Globus pallidus (tissue), 1 donor: ENCODE measurements at places on chromosomes 3 and 15.

- peak; percentile 68 for DNase-seq
These were observed 46.8 kb downstream of the ST6GAL1 start for GRCh38 chr3:186976837-186977750.

- DNase-seq, result no peak
These were observed 116.1 kb downstream of the ATP1B3 start for GRCh38 chr3:141992512-141992911.

DNA sequence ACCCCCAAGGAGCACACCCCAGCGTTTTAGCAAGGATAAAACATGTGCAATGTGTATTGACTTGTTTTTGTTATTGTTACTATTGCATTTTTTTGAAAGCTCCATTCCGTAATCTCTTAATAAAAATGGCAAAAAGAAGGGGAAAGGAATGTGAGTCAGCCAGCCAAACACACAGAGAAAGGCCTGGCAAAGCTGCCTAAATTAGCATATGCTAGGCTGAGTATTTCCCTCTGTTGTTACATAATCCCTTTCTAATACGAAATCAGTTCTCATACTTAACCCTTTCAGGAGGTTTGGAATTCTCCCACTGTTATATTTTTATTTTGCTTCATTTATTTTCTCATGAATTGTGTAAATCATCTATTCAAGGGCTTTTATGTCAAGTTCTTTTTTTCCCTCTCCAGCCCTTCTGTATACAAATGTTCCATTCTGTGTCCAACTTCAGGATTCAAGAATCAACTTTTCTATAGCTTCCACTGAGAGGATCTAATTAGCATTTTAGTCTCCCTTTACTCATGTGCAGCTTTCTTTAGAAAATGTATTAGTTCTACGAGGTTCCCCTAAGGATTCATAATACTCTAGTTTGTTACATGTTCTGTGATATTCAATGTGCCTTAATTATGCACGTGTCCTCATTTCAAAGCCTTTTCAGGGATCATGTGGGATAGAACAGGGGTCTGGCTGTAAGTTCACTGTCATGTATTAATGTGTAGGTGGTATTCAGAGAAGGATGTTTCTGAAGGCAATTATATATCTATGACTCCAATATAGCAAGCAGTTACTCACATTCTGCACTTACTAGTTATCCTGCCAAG is 9.2 kb downstream of the CADM2 start:
- peak; percentile 72 for DNase-seq

DNA sequence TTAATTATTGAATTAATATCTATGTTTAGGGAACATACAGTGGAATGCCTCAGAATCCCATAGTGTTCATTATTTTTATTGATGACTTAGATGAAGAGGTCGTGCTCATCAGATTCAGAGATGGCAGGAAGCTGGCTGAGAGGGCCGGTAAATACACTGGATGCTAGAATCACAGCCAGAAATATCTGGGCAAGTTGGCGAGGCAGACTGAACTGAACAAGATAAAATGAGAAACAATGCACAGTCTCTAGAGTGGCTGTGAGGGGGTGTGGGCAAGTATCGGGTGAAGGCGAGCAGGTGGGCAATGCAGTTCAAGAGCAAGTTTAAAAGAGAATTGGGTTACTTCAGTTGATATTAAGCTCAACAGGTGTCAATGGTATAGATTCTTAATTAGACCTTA is 5.9 kb downstream of the DGKG start:
- DNase-seq, result no peak

- DNase-seq, result no peak
These were observed 34.5 kb downstream of the NPTN start for GRCh38 chr15:73598530-73599160.

DNA sequence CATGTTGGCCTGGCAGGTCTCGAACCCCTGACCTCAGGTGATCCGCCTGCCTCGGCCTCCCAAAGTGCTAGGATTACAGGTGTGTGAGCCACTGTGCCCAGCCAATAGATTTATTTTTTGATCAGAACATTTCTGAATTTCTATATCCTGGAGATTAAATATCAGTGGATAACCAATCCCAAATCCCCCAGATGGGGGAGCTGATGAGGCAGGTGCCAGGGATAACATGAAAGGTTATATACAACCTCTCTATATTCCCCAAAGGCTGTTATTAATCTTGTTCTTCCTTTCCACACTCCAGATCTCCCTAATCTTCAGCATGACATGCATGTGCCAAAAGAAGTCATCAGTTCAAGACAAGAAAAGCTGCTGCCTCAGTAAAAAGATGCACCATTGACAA is 112.3 kb downstream of the WDR76 start:
- DNase-seq, result no peak

DNA sequence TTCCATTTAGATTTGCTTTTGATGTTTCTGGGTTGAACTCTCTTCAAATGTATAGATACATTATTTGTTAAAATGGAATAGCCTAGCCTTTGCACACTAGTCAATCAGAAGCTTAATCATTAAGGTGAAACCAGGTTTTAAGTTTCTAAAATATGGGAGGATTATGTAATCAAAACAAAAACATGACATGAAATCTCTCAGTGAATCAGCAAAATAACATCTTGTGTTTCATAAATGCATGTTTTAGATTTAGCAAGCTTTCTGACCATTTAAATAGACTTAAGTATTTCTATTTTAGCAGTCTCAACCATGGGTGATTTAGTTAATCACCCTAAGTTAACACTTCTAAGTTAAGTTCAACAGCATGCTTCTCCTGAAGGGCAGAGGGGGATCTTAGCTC is 11.3 kb downstream of the GTF2E1 start:
- no peak for DNase-seq

DNA sequence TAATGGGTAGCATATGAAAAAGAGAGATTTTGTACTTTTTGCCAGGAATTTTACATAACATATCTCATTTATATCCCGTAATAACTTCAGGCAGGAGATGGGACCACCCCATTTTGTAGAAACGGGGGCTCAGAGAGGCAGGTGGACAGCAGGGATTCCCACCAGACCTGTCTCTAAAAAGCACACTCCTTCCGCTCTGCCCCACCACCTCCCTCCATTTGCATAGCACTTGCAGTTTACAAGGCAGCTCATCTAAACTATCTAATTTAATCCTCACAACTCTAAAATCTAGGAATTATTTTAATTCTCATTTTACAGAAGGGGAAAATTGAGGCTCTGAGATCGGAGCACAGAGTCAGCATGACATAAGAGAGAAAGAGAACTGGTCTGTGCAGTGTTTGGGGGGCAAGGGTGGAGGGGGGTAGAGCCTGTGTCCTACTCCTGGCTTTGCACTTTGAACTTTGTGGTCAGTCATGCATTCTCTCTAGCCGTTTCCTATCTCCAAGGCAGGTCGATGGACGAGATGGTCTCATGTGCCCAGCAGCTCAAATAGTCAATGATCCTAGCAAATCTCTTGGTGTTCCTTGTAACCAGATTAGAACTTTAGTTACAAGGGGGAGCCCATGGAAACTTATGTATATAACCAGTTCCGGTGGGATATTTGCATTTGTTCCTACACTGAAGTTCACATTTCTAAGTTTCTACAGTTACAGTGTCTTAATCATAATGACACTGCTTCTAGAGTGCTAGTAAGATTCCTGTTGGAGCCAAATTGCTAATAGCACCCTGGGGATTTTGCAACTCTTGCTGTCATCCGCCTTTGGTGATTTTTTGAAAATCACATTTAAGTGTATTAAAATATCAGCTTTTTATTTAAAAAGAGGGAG is 18.6 kb downstream of the CRYGS start:
- DNase-seq, result no peak

- no peak for DNase-seq
These were observed 121.6 kb upstream of the GRM7 start for GRCh38 chr3:6739288-6739687.

GRCh38 chr3:46850468-46850779 is 12.8 kb downstream of the MYL3 start:
- DNase-seq, result no peak

DNA sequence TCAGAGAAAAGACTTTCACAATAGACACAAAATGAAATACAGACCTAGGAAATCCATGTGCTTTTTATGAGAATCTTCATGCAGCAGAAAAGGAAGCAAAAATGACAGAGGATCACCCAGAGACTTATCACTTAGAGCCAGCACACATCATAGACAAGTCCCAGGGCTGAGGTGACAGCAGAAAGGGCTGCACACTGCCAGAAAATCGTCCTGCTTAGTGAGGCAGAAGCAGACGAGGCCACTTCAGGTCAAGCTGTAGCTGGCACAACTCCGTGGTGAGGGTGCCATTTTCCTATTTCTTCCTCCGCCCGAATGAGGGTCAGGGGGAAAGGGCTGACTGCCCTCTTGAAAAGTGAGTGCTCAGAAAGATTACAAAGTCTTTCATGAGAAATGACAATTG is 95.9 kb upstream of the TNIK start:
- DNase-seq, result no peak

- no peak for DNase-seq
These were observed 162.8 kb downstream of the SMAD6 start for GRCh38 chr15:66864871-66865281.

DNA sequence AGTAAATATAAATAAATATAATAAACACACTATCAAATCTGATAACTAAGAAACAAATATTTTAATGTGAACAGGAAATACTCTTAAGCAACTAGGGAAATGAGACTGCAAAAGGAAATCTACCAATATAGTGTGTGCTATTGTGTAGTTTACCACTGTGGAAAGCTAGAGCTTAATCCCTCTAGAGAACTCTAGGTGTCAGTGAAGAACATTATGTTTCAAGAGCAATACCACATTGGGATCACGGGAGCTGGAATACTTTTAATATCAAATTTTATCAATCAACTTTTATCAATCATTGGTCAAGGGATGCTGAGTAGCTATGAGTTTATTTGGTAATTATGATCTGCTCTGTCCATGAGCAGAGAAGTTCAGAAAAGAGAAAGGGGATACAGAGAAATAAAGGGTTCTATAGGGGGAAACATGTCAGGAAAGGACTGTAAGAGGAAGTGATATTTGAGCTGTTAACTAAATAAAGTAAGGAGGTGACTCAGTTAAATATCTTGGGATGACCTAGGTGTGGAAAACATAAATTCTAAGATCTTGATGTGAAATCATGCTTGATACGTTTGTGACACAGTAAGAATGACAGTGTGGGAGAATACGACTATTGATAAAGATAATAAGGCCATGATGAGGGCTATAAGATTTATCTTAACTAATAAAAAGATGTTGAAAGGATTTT is 762.2 kb upstream of the ALCAM start:
- DNase-seq, result no peak

GRCh38 chr15:38304481-38304880 is 51.8 kb downstream of the SPRED1 start:
- no peak for DNase-seq

- DNase-seq, result no peak
These were observed 21.4 kb upstream of the FSIP1 start for GRCh38 chr15:39804026-39804425.

DNA sequence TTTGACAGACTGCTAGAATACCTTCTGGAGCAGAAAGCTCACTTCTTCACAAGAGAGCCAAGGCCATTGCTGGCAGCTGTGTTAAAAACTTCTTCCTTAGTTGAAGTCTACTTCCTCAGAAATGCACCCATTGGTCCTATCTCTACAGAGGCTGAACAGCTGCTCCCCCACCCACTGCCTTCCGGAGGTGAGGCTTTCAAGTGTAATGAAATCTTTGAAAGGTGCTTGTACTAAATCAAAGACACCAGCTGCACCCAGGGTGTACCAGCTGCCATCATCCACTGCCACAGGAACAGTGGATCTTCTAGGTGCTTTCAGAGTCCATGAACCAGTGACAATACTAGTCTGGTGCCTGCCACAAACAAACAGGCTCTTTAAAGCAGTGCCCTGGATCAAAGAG is 26.4 kb upstream of the HERC1 start:
- DNase-seq, result no peak

- DNase-seq, result no peak
These were observed 23.9 kb upstream of the MOBP start for GRCh38 chr3:39443530-39443929.

GRCh38 chr3:40079847-40080240 is 229.7 kb upstream of the EIF1B start:
- no peak for DNase-seq
